ENCODE measurements at places on chromosomes 3 and 15.

DNA sequence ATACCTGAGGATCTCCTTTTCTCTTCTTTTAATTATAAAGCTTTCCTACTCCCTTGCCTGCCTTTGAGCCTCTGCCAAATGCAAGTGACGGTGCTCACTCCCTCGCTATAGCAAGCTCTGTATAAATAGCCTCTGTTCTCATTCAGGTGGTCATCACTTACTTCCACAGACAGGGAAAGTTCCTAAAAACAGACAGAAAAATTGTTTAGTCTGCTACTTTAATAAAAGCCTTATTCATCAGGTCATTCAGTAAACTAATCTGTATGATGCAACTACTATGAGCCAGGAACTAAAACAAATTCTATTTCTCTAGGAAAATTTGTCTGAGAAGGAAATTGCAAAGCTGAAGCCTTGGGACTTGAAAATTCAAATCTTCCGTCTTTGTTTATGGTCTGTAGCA lies 10.2 kb upstream of the DLG1 start:
- H3K36me3 ChIP-seq, result no peaks in the 10 kb centered on the region
- peak; percentile 90 for DNase-seq
- peaks cover 14% of the 10 kb centered on the region for H3K4me1 ChIP-seq
- no peaks in the 10 kb centered on the region for H3K27me3 ChIP-seq

GRCh38 chr3:126338790-126339288 lies 18.4 kb downstream of the KLF15 start:
- H3K36me3 ChIP-seq, result no peaks in the 10 kb centered on the region
- peaks cover 21% of the 10 kb centered on the region for H3K27me3 ChIP-seq
- H3K4me1 ChIP-seq, result no peaks in the 10 kb centered on the region
- H3K27ac ChIP-seq, result no peak overlapping the region

- no peaks in the 10 kb centered on the region for H3K36me3 ChIP-seq
- no peak overlapping the region for H3K27ac ChIP-seq
- no peak overlapping the region for H3K4me3 ChIP-seq
- DNase-seq, result peak; percentile 64
- H3K27me3 ChIP-seq, result no peaks in the 10 kb centered on the region
These were observed 370.6 kb upstream of the NAALADL2 start for GRCh38 chr3:174488527-174488926.

DNA sequence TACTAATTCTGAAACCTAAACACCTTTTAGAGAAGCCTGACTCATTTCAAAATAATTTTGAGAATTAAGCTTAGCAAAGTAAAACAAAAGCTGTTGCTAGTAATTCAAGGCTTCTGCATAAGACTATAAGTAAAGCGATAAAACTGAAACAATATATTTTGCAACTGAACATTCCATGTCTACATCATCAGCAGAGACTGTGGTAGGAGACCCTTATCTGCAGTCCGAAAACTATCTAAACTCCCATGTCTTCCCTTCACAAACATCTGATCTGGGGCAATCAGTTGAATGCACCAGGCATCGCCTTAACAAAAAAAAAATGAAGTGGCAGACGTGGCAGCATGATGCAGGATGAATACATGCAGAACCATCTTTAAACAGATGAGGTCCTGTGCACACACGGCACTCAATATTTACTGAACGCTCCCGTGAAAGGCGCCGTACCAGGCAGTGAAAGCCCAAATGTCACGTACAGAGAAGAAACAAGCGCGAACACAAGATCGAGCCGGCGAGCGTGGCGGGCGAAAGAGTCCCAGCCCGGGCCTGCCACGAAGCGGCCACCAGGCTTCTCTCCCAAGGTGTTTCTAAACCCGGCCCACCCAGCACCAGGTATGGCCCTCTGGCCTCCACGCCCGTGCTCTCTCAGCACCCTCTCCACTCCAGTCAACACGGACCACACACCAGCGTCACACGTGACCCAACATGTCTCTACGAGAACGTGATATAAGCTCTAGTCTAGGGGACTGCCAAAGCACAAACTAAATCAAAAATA lies 63.0 kb downstream of the CHSY1 start:
- DNase-seq, result peak; percentile 91
- peak overlapping the region; percentile 100 for H3K27ac ChIP-seq

- H3K36me3 ChIP-seq, result no peaks in the 10 kb centered on the region
- peaks cover 16% of the 10 kb centered on the region for H3K4me1 ChIP-seq
- H3K27ac ChIP-seq, result peak overlapping the region; percentile 53
- peak; percentile 80 for DNase-seq
- no peak overlapping the region for H3K4me3 ChIP-seq
- H3K27me3 ChIP-seq, result no peaks in the 10 kb centered on the region
These were observed 15.6 kb downstream of the TMEM158 start for GRCh38 chr3:45210308-45211041.

DNA sequence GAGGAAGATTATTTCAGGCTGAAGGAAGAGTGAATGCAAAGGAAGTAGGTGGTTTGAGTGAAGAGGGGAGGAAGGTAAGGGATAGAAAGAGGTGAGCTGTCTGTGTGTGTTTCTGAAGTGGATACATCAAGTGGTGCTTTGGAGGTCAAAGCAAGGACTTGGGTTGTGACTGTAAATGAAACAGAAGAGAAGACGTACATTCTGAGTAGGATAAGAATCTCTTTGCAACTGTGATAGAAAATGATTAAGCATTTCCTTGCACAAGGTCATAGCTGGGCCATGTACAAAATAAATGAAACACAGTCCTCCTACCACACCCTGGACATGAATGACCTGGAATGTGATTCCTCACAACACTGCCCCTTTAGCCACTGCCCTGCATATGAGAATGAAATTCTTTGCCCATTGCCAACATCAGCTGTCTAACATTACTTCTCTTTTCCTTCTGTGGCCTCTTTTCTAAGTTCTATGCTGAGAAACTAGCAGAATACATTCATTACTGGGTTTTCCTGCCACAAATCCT lies 28.3 kb upstream of the MINDY4B start:
- no peak for DNase-seq
- H3K4me3 ChIP-seq, result no peak overlapping the region
- no peaks in the 10 kb centered on the region for H3K4me1 ChIP-seq
- no peaks in the 10 kb centered on the region for H3K36me3 ChIP-seq
- peaks cover 10% of the 10 kb centered on the region for H3K27me3 ChIP-seq
- no peak overlapping the region for H3K27ac ChIP-seq

DNA sequence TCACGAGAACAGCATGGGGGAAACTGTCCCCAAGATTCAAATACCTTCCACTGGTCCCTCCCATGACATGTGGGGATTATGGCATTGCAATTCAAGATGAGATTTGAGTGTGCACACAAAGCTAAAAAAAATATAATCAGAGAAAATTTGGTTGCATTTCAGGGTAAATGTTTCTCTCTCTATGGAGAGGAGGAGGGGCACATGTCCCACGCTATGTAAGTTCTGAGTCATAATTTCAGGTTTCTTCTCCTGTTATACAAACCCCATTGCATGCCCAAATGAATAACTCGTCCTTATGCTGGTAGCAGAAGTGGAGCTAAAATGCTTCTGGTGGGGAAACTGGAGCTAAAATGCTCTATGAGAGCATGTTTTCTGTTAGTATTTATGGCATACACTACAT lies 209.7 kb upstream of the DCBLD2 start:
- DNase-seq, result peak; percentile 56
- no peak overlapping the region for H3K4me3 ChIP-seq
- H3K27ac ChIP-seq, result no peak overlapping the region
- no peaks in the 10 kb centered on the region for H3K27me3 ChIP-seq
- H3K4me1 ChIP-seq, result no peaks in the 10 kb centered on the region

Measured in IMR-90 (cell line).